ENCODE measurements at places on chromosomes 6 and 20.

DNA sequence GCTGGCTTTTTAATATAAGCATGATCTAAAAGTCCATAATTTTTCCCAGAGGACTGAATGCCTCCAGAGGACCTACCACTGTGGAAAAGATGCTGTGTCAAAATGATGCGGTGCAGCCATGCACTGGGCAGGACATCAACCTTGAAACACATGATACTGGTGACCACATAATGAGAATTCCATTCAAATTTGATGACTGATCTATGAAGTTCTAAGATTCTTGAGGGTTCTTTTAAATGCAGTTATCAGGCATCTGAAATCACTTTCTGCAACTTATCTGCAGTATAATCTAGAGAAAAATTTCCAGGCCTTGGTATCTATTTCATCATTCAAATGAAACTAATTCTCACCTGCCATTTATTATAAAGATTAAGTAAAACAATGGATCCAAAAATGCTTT is 15.0 kb upstream of the MARCKS start:
- H3K4me1 ChIP-seq: no peaks in the 10 kb centered on the region
- H3K4me3 ChIP-seq: no peak overlapping the region
- no peaks in the 10 kb centered on the region for H3K27me3 ChIP-seq
- DNase-seq: no peak
- H3K36me3 ChIP-seq: no peaks in the 10 kb centered on the region

- H3K27ac ChIP-seq: peak overlapping the region; percentile 15
- peaks cover 53% of the 10 kb centered on the region for H3K36me3 ChIP-seq
- peak overlapping the region; percentile 97 for H3K4me3 ChIP-seq
- no peaks in the 10 kb centered on the region for H3K27me3 ChIP-seq
- peak; percentile 56 for DNase-seq
- H3K4me1 ChIP-seq: peaks cover 9% of the 10 kb centered on the region
Measured at GRCh38 chr20:62303340-62304226, 786 bp downstream of the ADRM1 start.

DNA sequence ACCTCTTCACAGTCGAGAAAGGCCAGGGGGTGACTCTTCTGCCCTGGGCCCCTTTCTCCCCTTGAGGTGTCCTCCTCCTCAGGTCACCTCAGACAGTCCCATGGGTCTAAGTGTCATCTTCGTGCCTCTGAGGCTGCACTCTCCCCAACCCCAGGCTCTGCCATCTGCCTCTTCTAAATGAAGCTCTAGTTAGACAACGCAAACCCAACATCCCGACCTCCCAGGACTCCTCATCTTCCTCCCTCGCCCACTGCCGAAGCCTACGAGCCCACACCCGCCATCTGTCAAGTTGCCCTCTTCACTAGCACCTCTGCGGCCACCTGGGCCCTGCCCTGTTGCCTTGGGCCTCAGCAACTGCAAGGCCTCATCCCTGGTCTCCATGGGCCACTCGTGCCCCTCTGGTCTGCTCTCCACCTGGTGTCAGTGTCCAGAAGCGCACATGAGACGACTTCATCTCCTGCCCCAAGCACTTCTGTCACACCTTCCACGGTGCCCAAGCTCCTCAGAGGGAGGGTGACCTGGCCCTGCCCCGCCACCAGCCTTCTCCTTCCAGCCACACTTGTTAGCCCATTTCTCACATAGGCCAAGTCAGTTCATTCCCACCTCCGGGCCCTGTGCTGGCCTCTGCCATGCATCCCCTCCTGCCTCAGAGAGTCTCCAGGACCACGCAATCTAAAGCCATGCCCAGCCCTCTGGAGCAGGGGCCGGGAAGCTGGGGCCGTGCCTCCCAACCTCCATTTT is 53.8 kb downstream of the RRBP1 start:
- no peak overlapping the region for H3K4me3 ChIP-seq
- no peaks in the 10 kb centered on the region for H3K4me1 ChIP-seq
- peaks cover 97% of the 10 kb centered on the region for H3K36me3 ChIP-seq
- H3K27ac ChIP-seq: no peak overlapping the region
- H3K27me3 ChIP-seq: no peaks in the 10 kb centered on the region

- no peaks in the 10 kb centered on the region for H3K27me3 ChIP-seq
- peak overlapping the region; percentile 76 for H3K4me3 ChIP-seq
- peak overlapping the region; percentile 42 for H3K27ac ChIP-seq
- peaks cover 7% of the 10 kb centered on the region for H3K4me1 ChIP-seq
- no peak for DNase-seq
Measured at GRCh38 chr6:143842461-143842901, 657 bp upstream of the LTV1 start.

GRCh38 chr6:30932665-30933365 is 845 bp upstream of the SFTA2 start:
- no peaks in the 10 kb centered on the region for H3K27me3 ChIP-seq
- no peak for DNase-seq
- no peak overlapping the region for H3K27ac ChIP-seq
- no peak overlapping the region for H3K4me3 ChIP-seq
- no peaks in the 10 kb centered on the region for H3K36me3 ChIP-seq
- H3K4me1 ChIP-seq: peaks cover 6% of the 10 kb centered on the region

DNA sequence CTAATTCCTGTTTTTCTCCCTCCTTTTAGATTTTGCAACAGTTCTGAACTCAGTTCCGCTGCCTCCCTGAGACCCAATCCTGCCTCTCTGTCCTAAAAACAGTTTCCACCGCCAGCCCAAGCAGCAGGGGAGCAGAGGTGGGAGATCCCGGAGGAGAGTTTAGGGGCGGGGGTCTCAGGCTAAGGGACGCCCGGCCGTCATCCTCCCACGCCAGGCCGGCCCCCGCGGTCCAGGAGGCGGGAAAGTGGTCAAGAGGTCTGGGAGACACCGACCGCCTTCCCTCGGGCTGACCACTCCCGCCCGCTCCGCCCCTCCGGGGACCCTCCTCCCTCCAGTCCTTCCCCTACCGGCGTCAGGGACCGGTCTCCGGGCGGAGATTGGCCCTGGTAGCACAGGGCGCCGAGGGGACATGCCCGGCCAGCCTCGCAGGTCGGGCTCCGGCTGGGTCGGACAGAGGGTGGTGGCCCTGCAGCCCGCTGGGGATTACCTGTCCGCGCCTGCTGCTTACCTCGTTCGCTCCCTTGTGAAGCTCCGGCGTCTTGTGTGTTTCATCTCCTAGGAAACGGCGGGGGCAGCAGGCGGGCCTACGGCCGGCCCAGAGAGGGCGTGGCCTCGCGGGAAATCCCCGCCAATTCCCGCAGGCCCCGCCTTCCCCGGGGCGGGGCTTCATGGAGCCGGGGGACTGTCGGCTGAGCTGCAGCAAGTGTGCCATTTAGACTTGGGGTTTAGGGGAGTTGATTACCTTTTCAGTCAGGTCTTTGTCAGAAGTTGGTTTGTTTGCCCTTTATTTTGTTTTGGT is at the start of gene MAK:
MAK (minus strand) TSS at position 545 of the 799 bp plus-strand sequence. CDS start 7,891 bp downstream, outside the sequence.
- H3K36me3 ChIP-seq: peaks cover 2% of the 10 kb centered on the region
- H3K4me1 ChIP-seq: peaks cover 2% of the 10 kb centered on the region
- peaks cover 1% of the 10 kb centered on the region for H3K27me3 ChIP-seq
- peak within 1 kb of the TSS; percentile 83 for H3K4me3 ChIP-seq

DNA sequence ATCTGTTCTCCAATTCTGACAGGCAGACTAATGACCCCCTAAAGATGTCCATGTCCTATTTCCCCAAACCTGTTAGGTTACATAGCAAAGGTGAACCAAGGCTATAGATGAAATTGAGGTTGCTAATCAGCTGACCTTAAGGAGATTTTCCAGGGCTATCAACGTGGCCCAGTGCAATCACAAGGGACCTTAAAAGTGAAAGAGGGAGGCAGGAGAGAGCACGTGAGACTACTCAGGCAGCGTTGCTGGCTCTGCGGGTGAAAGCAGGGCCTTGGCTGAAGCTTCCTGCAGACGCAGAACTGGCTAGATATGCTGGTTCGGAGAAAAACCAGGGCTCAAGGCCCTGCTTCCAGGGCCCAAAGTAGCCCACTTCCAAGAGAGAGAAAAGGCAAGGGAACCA is 78.7 kb downstream of the NCOA7 start:
- H3K36me3 ChIP-seq: no peaks in the 10 kb centered on the region
- H3K4me1 ChIP-seq: peaks cover 6% of the 10 kb centered on the region
- no peaks in the 10 kb centered on the region for H3K27me3 ChIP-seq
- DNase-seq: peak; percentile 33
- no peak overlapping the region for H3K27ac ChIP-seq

GRCh38 chr6:7721649-7722048 is 4.2 kb upstream of the BMP6 start:
- peaks cover 18% of the 10 kb centered on the region for H3K27me3 ChIP-seq
- no peaks in the 10 kb centered on the region for H3K36me3 ChIP-seq
- DNase-seq: peak; percentile 72

GRCh38 chr6:168658059-168658458 is 217.1 kb downstream of the SMOC2 start:
- H3K4me3 ChIP-seq: no peak overlapping the region
- H3K4me1 ChIP-seq: no peaks in the 10 kb centered on the region
- no peaks in the 10 kb centered on the region for H3K36me3 ChIP-seq
- no peak overlapping the region for H3K27ac ChIP-seq
- H3K27me3 ChIP-seq: no peaks in the 10 kb centered on the region

GRCh38 chr20:52761867-52762266 is 210.3 kb upstream of the TSHZ2 start:
- H3K27me3 ChIP-seq: no peaks in the 10 kb centered on the region
- no peak overlapping the region for H3K27ac ChIP-seq
- no peaks in the 10 kb centered on the region for H3K4me1 ChIP-seq
- H3K4me3 ChIP-seq: no peak overlapping the region

GRCh38 chr6:116971959-116972358 is 94.9 kb downstream of the RFX6 start:
- H3K36me3 ChIP-seq: no peaks in the 10 kb centered on the region
- no peaks in the 10 kb centered on the region for H3K4me1 ChIP-seq
- DNase-seq: peak; percentile 81

- DNase-seq: no peak
- peaks cover 2% of the 10 kb centered on the region for H3K4me1 ChIP-seq
- H3K27me3 ChIP-seq: no peaks in the 10 kb centered on the region
- no peak overlapping the region for H3K27ac ChIP-seq
Measured at GRCh38 chr20:3400260-3401155, 7.0 kb downstream of the DNAAF9 start.

- H3K4me1 ChIP-seq: peaks cover 5% of the 10 kb centered on the region
- no peak overlapping the region for H3K4me3 ChIP-seq
- H3K27me3 ChIP-seq: no peaks in the 10 kb centered on the region
- H3K27ac ChIP-seq: no peak overlapping the region
- peaks cover 43% of the 10 kb centered on the region for H3K36me3 ChIP-seq
Measured at GRCh38 chr6:32163559-32164258, 686 bp upstream of the EGFL8 start.

GRCh38 chr6:138509371-138509770 is 10.1 kb upstream of the NHSL1 start:
- no peaks in the 10 kb centered on the region for H3K36me3 ChIP-seq
- peak; percentile 71 for DNase-seq
- no peak overlapping the region for H3K27ac ChIP-seq
- H3K4me1 ChIP-seq: no peaks in the 10 kb centered on the region

DNA sequence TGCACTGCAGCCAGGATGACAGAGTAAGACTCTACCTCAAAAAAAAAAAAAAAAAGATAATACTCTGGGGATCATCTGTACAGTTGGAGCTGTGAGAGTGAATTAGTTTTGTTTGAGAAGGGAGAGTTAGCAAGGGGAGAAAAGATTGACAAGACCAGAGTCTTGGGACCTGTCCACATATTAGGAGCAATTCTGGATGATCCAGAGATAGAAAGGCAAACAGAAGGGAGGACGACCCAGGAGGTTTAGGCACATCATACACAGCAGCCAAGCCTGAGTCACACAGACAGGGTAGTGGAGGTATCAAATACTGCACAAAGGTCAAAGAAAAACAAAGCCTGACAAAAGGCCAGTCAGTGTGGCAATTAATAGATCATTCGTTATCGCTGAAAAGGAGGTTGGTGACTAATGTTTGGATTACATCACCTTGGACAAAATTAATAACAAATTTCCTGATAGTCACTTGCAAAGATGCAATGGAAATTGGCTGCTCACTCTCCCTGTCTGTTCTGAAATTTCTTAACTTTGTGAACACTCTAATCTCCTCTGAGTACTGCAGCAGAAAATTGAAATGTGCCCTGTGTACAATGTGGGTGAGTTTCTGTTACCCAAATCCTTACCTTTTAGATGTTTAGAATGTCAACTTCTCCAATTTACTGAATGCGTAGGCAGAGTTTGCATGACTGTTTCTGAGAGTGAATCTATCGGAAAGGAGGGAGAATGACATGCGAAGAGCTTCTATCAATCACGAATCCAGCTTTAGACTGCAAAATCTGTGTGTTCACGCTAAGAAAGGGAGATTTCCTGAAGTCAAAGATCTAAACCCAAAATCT is 105.4 kb downstream of the TSHZ2 start:
- H3K27me3 ChIP-seq: no peaks in the 10 kb centered on the region
- H3K27ac ChIP-seq: no peak overlapping the region
- H3K4me1 ChIP-seq: no peaks in the 10 kb centered on the region
- no peak overlapping the region for H3K4me3 ChIP-seq
- peak; percentile 54 for DNase-seq
- no peaks in the 10 kb centered on the region for H3K36me3 ChIP-seq

GRCh38 chr6:162181111-162181510 is 546.5 kb downstream of the PRKN start:
- DNase-seq: no peak
- no peaks in the 10 kb centered on the region for H3K27me3 ChIP-seq
- no peaks in the 10 kb centered on the region for H3K36me3 ChIP-seq
- H3K4me1 ChIP-seq: no peaks in the 10 kb centered on the region
